Stimulated activated CD8-positive, alpha-beta memory T cell treated with anti-CD3 and anti-CD28 coated beads, Interleukin-15, amount 100 ng/mL, for 48 hours (primary cell): ENCODE measurements at places on chromosomes 7 and 10.
A peak's percentile ranks its signal among the peaks of the same experiment; 100 is the strongest.

DNA sequence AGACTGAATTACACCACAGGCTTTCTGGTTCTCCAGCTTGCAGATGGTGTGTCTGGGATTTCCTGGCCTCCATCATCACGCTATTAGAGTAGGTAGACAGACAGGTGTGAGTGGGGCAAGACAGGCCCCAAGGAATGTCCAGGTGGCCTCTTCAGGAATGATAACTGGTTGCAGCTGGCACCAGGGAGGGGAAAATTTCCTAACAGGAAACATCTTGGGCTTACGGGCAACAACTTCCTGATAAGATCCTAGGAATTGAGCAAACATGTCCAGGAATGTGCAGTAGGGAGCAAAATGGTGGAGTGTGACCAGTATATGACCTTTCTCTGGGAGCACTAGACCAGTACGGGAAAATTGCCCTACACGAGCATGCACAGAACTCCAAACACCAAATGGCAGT lies 11.3 kb downstream of the XRCC2 start:
- no peak for DNase-seq

- DNase-seq: no peak
Measured at GRCh38 chr7:135644154-135644553, 18.2 kb upstream of the STMP1 start.

GRCh38 chr10:80406204-80406603 lies 2.1 kb upstream of the PRXL2A start:
- no peak for DNase-seq

- no peak for DNase-seq
Measured at GRCh38 chr10:72080042-72080975, 8.0 kb downstream of the SPOCK2 start.

DNA sequence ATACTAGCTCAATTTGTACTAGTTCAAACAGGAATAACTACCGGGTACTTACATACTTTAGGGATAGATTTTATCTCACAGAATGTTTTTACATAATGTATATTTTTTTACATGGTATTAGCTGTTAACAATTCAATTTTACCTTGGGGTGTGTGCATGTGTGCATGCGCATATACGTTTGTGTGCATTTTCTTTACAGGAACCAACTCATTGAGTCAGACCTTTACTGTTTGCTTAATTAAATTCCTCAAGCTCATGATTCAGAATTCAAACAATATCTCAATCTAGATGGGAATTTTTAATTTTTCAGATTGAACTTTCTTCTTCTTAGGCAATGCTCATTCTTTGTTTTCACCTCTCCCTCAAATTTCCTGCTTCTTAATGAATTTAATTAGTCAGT lies 24.7 kb upstream of the WASL start:
- no peak for DNase-seq

DNA sequence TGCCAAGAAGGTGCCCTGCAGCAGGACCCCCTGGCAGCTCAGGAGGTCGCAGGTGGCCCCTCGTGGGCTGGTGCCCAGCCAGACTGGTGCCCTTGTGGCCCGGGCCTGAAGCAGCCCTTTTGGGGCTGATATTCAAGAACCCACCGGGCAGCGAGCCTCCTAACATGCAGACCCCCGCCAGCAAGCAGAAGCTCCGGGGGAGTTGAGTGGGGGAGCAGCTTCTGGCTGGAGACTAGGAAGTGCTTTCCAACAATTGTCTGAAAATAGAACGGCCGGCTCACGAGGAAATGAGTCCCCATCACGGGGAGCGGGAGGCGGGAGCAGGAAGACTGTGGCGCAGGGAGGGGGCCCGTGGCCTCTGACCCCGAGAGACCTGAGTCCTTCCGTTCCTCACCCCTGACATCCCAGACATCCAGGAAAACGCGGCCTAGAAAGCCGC lies 9.5 kb upstream of the INTS1 start:
- no peak for DNase-seq

DNA sequence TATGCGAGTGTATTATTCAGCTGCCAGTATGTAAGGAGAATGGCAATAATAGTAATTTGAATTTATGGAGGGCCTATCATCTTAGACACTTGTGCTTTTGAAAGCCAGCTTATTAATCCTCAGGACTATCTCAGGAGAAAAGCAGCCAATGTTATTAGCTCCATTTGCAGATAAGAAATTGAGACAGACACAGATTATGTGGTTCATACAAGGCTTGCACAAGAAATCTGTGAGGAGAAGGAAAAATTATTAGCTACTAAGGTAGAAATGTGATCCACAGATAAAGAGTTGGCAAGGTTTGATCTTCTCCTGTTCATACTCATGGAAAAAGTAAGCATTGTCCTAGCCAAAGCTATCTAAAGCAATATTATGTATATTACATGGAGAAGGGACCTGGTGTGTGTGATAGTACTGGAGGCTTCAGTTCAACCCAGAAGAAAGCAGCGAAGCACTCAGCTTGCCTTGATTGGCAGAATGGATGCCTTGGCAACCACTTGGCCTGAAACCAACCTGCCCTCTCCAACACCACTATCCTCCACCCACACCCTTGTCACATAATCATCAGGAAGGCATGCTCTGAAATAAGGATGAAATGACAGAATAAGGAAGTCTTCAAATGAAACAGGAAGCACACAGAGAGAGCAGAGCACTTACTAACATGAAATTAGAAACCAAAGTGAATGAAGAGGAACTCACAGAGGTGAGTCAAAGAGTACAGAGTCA lies 18.0 kb downstream of the MACC1 start:
- no peak for DNase-seq

GRCh38 chr7:11538751-11539299 lies 293.2 kb downstream of the THSD7A start:
- no peak for DNase-seq

DNA sequence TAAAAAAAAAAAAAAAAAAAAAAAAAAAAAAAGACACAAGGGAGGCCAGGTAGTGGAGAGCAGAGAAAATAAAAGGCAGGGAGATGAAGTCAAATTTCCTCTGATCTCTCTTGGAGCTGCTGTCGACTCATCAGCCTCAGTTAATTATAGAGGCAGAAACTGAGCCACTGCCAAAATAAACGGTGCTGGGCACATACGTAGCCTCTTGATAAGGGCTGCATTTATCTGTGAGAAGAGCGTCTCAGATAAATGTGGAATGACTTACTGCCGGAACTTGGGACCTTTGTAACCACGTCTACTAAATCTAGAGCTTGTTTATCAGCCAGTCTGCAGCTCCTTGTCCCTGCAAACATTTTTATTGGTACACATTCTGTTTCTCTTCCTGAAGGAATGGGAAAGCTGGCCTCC lies 162.3 kb downstream of the BAMBI start:
- no peak for DNase-seq

DNA sequence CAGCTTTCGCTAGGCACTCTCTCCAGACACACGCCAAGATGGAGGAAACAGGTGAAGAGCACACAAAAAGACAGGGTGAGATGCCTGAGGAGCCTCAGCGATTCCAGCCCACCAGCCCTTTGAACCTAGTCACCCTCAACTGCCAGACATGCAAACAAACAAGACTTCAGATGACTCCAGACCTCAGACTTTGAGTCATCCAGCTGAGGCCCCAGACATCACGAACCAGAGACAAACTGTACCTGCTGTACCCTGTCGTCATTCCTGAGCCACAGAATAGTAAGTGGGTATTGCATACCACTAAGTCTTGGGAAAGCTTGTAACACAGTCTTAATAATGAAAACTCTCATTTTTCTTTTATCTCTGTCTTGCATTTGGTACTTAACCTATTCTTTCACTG lies 126.6 kb upstream of the LSM8 start:
- no peak for DNase-seq

GRCh38 chr10:20901110-20901509 lies 4.0 kb upstream of the NEBL start:
- DNase-seq: no peak

GRCh38 chr7:136058546-136058945 lies 81.4 kb upstream of the MTPN start:
- DNase-seq: no peak

DNA sequence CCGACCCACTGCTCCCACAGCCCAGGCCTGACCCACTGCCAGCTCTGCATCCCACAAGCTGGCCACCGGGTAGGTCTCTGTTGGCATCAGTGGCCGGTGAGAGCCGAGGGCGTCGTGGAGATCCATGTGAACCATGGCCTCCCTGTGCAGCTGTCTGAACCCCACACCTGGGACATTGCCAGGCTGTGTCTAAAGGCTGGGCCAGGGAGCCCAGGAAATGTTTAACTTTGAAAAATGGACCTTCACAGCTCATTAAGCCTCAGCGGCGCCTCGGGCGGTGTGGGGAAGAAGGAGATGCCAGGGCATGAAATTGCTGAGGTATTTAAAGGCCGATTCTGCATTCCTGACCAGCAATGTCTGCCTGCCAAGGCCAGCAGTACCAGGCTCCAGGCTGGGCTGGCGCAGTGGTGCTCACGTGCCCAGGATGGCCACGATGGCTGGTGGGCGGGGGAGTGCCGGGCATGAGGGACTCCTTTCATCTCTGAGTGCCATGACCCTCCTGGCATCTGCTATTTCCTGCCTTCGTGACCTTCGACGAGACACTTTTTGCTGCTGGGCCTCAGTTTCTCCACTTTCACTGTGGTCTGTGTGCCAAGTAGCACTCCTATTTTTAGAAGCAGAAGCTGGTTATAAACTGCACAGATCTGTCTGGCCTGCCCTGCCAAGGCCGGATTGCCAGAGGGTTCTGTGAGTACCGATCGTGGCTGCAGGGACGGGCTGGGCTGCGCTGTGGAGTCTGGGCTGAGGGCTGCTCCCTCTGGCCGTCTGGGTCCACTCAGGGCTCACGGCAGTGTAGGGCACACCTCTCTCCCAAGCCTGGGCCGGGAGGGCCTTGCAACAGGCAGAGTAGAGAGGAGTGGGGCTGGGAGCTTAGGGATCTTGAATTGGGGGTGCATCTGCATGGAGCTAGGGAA lies 21.8 kb downstream of the ELFN1 start:
- DNase-seq: no peak

GRCh38 chr10:130337696-130338635 lies 201.8 kb downstream of the GLRX3 start:
- no peak for DNase-seq

- DNase-seq: no peak
Measured at GRCh38 chr7:129238546-129238945, 13.7 kb downstream of the AHCYL2 start.

GRCh38 chr7:98872328-98872924 lies 2.6 kb upstream of the TMEM130 start:
- DNase-seq: no peak

DNA sequence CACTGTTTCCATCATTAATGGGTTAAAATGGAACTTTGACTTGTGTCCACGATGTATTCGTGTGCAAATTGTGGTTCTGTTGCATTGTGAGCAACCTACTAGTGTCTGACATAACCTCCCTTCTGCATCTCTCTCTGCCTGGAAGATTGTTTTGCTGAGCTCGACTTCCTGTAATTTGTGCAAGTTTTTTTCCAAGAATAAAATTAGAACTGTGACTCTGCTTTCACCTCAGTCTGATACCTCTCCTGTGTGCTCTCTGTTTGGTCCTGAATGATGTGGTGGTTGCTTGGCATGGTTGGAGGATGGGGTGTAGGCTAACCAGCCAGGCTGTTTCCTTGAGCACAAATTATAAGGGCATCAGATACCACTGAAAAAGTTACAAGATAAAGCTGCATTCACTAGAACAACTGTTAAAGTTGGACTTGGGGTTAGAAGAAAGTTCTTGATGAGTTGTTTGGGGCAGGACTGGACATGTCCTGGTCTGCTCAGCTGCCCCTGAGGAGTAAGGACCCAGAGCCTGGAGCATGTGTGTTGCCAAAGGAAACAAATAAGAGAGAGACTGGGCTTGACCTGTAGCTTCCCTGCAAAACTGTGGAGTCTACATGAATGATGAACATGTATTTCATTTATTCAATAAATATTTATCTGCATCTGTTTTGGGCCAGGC lies 1.9 kb upstream of the VOPP1 start:
- no peak for DNase-seq

GRCh38 chr7:129851809-129852208 lies 101.0 kb downstream of the UBE2H start:
- DNase-seq: no peak

GRCh38 chr7:135207406-135208101 lies 3.8 kb downstream of the WDR91 start:
- DNase-seq: no peak

DNA sequence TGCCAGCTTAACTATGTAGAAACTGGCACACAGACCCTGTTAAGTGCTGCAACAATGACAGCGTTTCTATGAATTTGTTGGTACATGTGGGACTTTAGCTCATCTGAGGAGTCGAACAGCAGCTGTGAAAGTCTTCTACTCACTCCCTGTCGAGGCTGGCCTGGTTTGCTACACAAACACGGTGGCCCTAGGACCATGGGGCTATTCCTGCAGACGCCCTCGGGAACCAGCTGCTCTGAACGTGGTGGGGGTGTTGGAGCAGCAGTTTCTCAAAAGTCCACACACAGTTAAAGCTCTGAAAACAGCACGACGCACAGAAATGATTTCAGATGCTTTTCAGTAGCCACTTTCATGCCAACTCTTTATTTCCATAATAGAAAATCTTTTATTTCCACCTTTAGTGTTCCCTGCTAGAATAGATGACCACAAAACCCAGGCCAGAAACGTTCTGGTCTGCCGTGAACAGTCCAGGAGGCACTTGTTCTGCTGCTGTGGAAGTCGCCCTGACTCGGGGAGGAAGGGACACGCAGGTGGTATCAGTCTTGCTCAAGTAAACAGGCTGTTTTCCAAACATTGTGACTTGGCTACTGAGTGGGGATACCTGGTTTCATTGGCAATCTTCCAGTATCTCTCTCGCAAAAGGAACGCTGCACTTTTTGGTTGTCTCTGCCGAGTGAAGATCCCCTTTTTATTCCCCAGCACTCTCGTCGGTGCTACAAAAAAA lies 21.5 kb downstream of the GUSB start:
- DNase-seq: no peak

- DNase-seq: no peak
Measured at GRCh38 chr7:24831240-24831639, 74.0 kb upstream of the GSDME start.

GRCh38 chr10:124917428-124918190 lies 24.3 kb upstream of the ZRANB1 start:
- DNase-seq: peak; percentile 8

DNA sequence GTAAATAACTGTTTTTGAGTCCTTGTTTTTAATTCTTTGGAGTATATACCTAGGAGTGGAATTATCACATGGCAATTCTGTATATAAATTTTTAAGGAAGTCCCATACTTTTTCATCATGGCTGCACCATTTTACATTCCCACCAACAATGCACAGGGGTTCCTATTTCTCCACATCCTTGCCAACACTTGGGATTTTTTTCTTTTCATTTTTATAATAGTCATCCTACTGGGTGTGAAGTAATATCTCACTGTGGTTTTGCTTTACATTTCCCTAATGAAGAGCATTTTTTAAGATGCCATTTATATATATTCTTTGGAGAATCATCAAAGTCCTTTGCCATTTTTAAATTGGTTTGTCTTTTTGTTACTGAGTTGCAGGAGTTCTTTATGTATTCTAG lies 89.7 kb downstream of the ARID5B start:
- no peak for DNase-seq

DNA sequence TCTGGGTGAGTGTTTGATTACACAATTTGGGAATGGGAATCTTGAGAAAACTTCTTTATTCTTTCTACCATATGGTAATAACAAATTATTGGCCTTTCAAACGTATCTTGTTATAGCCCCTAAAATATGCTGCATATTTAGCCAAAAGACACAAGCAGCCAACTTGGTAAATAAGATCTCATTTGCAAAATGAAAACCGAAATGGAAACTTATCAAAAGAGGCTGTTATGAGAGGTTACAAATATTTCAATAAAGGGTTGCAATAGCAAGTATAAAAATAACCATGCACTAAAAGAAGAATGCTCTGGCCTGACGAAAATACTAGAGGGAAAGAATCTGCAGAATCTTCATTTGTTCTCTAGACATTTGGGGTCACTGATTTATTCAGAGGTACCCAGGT lies 259.5 kb upstream of the LRRN3 start:
- DNase-seq: no peak
